Cortex of kidney (tissue), 1 donor: ENCODE measurements at places on chromosomes 7 and 10.

- no peak for DNase-seq
Measured at GRCh38 chr7:82044497-82045080, 274.7 kb upstream of the HGF start.

GRCh38 chr10:3808689-3809199, 23.7 kb upstream of the KLF6 start:
- DNase-seq = no peak

GRCh38 chr10:72027498-72027897, 60.9 kb downstream of the SPOCK2 start:
- DNase-seq = no peak

- DNase-seq = no peak
Measured at GRCh38 chr10:61592581-61592980, 70.1 kb upstream of the CABCOCO1 start.

DNA sequence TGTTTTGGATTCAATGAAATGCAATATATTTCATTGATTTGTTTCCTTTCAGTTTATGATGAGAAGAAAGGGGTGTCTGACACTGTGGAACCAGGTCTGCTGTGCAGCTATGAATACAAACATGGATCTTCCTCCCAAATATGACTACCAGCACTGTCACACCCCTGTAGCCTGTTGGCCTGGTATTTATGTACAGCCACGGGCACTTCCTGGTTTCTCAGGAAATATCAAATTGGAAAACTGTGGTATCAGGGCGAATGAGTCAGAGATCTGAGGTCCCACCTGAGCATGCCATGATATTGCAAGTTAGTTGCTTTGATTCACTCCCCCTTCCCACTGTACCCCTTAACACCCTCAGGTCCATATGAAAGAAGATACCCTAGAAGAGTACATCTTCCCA, 87.8 kb downstream of the DNMBP start:
- DNase-seq = no peak

DNA sequence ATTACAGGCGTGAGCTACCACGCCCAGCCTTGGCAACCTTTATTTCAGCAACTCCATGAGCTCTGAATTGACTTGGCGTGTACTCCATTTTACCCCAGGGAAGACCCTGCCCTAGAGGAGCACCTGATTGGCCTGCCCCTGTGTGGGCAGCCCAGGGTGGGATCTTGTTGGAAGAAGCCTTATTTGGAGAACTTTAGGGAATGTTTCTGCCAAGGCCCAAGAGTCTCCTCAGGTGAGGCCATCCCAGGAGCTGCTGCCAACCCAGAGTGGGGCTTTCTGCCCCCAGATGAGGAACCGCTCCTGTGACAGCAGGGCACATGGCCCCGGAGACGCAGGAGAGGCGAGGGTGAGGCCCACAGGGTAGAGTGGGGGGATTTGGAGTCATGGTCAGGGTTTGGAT, 42.0 kb downstream of the VWA2 start:
- no peak for DNase-seq

GRCh38 chr10:81179805-81180452, 642.2 kb downstream of the SH2D4B start:
- DNase-seq = no peak

GRCh38 chr7:22574754-22575520, 74.9 kb upstream of the STEAP1B start:
- DNase-seq = no peak

DNA sequence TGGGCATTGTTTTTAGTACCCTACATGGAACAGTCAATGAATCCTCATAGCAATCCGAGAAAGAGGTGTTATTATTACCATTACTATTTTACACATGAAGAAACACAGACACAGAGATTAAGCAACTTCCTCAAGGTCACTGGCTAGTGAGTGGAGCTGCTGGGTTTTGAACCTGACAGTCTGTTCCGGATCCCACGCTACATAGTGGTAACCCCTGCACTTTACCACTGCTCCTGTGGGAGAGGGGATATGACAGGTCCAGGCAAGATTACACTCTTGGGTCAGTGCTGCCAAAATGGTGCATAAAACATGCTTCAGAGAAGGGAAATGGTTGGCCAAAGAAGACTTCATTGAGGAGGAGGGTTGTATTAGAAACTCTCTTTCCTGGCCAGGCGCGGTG, 185.7 kb downstream of the XPNPEP1 start:
- no peak for DNase-seq

- no peak for DNase-seq
Measured at GRCh38 chr7:157020514-157021070, 10.1 kb upstream of the MNX1 start.

DNA sequence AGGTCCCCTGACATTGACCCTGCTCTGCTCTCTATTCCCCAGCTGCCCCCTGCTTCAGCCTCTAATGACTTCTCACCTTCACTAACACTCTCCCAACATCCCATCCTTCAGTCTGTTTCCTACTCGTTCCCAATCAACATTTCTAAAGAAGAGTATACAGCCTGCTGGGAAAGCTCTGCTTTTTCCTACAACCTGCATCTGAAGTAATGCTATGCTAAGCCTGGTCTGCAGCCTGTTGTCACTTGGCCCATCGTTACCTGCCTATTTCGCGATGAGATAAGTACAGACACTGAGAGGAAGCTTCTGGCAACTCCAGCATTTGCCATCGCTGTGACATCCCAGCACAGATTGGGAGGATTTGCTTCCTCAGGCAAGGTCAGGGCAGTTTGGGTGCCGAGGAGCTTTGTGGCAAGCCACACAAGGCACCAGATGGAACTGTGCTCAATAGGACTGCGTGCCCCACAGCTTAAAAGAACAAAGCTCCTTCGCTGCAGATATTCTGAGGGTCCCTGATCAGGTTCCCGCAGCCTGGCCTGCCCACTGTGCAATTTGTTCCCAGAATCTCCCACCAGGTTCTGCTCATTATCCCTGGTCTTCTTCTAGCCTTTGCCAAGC, 51.4 kb downstream of the PKD1L1 start:
- no peak for DNase-seq

GRCh38 chr7:107813524-107813923, 10.5 kb upstream of the SLC26A3 start:
- no peak for DNase-seq

- no peak for DNase-seq
Measured at GRCh38 chr7:99244939-99245338, 27.7 kb upstream of the MYH16 start.

DNA sequence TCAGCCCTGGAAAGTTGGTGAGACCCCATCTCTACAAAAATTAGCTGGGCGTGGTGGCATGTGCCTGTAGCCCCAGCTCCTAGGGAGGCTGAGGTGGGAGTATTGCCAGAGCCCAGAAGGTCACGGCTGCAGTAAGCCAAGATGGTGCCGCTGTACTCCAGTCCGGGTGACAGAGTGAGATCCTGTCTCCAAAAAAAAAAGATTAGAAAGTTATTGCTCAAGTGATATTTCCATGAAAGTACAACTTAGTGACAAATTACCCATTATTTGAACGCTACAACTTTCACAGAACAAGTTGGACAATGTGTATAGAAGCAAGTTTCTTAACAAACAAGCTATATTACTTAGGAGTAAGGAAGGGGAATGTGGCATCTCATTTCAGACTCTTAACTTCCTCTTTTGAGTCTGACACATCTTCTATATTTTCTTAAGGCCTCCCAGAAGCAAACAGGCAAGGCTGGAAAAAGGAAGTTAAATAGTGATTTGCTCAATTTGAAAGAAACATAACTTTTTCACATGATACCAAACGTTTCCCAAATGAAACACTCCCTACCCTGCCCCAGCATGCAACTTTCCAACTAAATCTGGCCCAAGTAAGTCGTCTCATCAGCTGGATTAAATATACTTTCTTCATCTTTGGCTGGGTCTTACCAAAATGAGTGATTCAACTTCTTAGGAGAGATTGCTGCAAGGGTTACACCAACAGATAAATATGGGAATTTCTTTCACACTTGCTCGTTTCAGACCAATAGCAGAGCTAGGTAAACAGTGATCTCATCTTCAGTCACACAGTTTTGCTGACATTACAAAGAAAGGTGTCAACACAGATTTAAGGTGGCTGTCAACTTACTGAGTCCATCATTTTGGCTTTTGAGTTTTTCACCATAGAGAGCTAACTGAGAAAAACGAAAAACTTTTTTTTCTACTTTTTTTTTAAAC, 66.3 kb upstream of the KLF6 start:
- no peak for DNase-seq

- DNase-seq = no peak
Measured at GRCh38 chr7:154736389-154736788, 266.5 kb downstream of the PAXIP1 start.

DNA sequence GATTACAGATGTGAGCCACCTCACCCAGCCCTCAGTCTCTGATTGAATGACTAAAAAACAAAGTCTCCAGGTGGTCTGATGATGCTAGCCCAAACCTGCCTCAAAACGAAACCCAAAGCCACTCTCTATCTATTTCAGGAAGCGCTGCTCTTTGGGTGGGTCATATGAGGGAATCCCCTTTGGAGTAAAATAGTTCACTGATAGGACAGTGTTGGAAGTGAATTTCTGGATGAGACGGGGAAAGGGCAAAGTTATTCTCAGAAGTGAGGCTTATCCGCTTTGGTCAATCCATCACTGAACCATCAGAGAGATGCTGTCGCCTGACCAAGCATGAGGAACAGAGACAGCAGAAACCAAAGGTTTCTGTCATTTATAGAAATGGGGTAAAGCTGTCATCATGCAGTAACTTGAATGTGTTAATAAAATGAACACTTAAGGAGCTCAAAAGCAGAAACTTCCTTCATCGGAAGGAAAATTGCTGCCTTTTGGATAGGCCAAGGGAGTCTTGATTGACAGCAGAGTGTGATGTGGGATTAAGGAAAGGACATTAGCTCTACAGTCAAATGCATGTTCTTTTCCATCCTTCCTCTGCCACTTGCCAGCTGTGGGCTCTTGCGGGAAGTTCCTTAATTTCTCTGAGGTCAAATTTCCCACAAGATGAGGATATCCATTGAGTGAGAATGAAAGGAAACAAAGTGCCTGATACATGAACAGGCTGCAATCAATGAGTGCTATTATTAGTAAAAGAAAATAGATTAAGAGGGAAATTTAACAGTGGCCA, 64.9 kb upstream of the C1QL3 start:
- no peak for DNase-seq

GRCh38 chr10:36182606-36183005, 540.5 kb upstream of the FZD8 start:
- no peak for DNase-seq

DNA sequence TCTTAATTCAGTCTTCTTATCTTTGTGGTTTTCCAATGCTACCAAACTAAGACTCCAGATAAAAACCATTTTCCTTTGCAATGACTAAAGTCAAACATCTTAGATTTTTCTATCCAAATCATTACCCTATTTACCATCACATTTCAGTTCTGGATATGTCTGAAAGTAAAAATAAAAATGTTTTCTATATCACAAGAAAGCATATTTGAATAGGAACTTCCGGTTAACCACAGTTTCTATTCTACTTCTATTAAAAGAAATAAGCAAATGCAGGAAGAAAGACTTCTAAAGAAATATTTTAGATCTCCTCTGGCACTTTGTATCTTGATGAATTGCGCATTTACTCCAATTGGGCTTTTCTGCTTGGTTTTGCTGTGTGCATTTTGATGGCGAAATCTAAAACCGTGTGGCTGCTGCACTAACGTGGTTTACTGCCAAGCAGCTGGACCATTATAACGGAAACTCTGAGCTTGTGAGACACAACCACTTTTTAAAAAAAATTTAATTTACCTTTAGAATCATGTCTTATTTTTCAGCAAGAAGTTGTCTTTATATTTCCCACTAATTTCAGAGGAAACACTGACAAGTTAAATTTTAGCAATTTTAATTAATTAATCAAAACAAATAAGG, 146.1 kb downstream of the VPS50 start:
- no peak for DNase-seq

- DNase-seq = no peak
Measured at GRCh38 chr7:143288836-143289235, 685 bp downstream of the CASP2 start.

GRCh38 chr7:108486291-108486966, 30.2 kb upstream of the NRCAM start:
- DNase-seq = no peak

DNA sequence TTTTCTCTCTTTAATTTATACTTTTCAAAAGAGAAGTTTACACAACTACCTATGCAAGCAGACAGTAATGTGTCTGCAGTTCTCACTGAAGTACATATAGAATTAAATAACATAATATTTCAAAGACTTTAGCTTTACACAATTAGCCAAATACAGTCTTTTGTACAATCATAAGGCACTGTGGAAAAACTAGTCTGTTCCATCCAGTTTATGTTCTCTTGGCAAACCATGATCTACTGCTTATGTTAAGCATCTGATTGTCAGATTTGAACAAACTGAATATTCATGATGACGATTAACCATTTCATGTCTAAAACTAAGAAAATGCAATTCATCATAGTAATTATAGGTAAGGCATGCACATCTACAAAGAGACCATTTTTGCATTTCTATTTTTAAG, 842 bp downstream of the SEMA3A start:
- DNase-seq = no peak

GRCh38 chr10:7084280-7085005, 326.4 kb downstream of the SFMBT2 start:
- DNase-seq = no peak

DNA sequence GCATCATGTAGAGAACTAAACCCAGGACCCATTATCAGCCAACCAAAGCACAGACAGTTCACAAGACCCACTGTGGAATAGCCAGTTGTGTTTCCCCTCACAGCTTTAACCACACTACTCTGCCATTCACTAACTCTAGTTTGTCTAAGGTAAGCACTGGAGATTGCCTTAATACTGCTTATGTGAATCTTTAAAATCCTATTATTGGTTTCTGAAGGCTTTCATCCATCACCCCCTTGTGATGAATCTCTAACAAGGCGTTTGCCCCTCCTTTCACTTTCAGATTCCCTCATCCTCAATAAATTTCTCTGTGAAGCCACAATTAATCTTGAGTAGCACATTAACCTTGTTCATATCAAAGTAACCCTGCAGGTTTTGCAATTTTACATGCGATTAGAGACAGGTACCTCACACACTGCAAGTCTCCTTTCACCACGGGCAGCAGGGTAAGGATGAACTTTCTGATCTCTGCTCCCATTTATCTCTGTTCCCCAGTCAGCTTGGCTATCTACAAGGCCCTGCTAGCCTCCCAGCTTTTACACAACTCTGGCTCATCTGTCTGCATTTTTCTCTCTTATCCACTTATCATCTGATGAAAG, 785.6 kb downstream of the REEP3 start:
- no peak for DNase-seq

- no peak for DNase-seq
Measured at GRCh38 chr10:70197235-70197945, 27.1 kb upstream of the SAR1A start.

- DNase-seq = no peak
Measured at GRCh38 chr7:76318488-76319353, 16.2 kb downstream of the HSPB1 start.

DNA sequence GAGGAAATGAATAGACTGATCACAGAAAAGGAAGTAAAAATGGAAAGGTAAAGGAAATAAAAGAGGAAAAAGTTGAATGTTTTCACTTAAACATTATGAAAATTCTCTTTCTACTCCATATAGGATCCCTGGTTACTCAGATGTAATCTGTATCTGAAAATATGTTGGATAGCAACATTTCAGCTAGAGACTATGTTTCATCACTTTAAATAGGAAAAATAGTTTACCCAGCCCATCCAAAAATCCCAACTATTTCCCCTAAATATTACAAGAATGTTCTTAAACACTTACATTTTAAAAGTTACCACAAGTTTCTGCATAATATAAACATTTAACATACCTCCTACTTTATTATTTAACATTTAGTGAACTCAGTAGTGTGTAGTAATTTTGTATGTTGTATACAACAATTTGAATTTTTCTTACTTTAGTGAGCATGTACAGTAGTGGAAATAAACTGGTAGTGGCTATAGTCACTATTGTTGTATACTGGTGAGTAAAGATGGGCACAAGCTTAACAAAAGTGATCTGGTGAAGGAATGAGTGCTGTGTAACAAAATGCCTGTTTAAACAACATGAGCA, 27.1 kb downstream of the SLF2 start:
- no peak for DNase-seq
